Stimulated activated CD8-positive, alpha-beta memory T cell treated with anti-CD3 and anti-CD28 coated beads, Interleukin-4, amount 100 ng/mL, for 4 hours (primary cell): ENCODE measurements at places on chromosomes 2 and 18.

GRCh38 chr2:161204846-161205245, 44.6 kb downstream of the TANK start:
- DNase-seq, result no peak

GRCh38 chr2:8212239-8212638, 469.6 kb upstream of the ID2 start:
- no peak for DNase-seq

- no peak for DNase-seq
Measured at GRCh38 chr2:102093662-102094061, 48.9 kb upstream of the IL1R1 start.

- no peak for DNase-seq
Measured at GRCh38 chr2:167761465-167762136, 485.8 kb downstream of the STK39 start.

- DNase-seq, result no peak
Measured at GRCh38 chr18:2848247-2849246, 1.7 kb downstream of the EMILIN2 start.

DNA sequence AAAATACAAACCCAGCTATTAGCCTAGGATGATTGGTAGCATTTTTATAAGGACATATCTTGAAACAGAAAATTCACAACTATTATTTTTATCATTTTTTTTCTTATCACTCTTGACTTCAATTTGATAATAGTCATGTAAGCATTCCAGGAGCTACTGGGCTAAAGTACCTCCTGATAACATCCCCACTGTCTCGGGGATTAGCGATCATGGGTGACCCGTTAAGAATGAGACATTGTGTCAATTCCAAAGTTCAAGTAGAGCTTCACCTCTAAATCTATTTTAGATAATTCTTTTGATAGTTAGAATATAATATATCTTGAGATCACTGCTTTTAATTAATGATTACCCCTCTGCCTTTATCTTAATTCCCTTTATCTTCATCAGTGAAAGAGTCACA, 1204.5 kb upstream of the CHAC2 start:
- DNase-seq, result no peak

DNA sequence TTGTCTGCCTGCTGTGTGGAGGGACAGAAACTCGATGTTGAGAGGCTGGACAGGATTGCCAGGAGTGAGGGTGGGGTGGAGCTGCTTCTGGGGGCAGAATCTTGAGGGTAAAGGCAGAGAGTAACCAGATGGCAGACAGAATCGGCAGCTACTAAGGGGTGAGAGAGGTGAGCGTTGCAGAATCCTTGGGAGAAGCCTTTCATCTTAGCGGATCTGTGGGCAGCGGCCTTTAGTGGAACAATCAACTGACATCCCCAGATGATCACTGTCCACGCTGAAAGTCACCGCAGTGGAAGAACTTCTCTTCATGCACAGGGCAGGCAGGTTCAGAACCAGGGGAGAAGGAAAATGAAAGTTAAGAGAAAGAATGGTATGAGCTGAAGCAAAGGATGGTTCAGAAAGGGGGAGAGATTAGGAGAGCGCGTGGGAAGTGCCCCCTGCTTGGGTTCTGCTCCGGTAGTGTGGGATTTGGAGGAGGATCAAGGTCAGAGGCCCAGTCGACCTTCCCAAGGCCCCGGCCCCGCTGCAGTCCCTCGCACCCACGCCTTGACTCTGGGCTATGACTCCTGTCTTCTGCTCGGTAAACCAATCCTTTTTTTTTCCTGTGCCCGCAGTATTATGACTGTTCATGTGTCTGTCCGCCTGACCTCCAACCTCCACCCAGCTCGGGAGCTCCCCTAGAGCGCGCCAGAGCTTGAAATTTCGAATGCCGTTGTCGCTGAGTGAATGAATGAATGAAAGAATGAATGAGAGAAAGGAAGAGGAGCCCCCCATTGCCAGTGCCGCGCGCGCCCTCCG, 584 bp downstream of the BOLA3 start:
- DNase-seq, result peak; percentile 2

GRCh38 chr18:22538426-22538825, 120.7 kb upstream of the CTAGE1 start:
- no peak for DNase-seq

DNA sequence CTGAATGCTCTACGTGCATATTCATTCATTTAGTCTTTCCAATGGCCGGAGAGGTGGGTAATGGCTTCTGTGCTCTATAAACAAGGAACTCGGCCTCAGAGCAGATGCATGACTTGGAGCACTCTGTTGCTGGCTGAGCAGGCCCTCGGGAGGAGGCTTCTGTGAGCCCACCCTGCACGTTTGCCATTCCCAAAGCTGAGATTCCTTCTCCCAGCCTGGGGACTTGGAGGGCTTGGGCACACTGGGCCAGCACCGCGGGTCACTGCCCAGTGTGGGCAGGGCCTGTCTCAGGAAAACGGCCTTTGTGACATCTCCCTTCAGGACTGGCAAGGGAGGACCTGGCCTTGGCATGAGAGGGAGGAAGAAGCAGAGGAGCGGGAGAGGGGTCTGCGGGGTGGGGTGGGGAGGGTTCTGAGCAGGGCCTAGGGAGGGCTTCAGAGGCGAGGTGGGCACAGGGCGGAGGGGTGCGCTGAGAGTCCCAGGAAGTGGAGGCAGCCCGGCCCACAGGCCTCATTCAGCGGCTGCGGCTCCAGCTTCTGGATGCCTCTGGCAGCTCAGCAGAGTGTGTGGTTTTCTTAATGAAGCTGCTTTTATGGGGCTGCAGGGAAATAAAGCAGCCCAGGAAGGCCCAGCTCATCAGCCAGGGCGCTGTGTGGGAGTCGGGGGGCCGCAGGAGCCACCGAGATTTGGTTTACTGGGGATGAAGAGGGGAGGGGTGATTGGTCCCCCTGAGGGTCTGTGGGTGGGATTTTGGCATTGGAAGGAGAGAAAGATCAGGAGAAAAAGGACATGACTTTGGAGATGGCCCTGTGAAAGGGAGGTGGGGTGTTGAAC, 51.7 kb upstream of the OTOF start:
- DNase-seq, result no peak
